CD4-positive, alpha-beta T cell treated with Interleukin-17A for 4 hours (primary cell): ENCODE measurements at places on chromosomes 3 and 15.

DNA sequence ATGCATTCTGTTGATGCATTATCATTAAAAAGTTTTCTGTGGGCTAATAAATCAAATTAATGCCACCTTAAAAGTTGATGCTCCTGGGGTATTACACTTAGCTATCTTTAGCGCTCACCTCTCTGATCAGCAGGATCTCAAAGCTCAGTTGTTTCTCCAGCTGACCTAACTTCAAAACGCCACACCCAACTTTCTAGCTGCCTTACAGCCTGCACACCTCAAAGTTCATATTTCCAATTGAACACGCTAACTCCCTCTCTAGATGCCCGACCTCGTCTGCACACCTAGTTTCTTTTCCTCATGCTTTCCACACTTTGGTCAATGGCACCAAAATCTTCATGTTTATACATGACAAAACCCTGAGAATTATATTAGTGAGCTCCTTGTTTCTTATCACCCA is 98.2 kb upstream of the AGTR1 start:
- no peak for DNase-seq

GRCh38 chr3:68403741-68404140 is 528.6 kb downstream of the TAFA4 start:
- no peak for DNase-seq

GRCh38 chr15:68230157-68231100 is 901 bp upstream of the CLN6 start:
- no peak for DNase-seq

DNA sequence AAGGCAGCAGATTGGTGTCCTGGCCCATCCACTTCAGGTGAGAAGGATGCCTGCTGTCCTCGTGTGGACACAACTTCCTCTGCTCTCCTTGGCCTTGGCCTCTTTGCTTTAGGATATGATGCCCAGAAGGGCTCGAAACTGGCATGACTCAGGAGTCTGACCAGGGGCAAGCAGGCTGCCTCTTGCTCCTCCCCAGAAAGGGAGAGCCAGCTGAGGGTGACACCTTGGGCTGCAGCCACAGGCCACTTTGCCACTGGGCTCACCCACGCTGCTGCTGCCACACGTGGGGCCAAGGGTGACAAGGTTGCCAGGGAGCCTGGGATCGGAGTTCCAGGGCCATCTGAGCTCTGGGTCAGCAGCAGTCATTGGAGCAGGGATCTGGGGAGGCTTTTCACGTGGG is 267.9 kb upstream of the CTDSPL start:
- no peak for DNase-seq

DNA sequence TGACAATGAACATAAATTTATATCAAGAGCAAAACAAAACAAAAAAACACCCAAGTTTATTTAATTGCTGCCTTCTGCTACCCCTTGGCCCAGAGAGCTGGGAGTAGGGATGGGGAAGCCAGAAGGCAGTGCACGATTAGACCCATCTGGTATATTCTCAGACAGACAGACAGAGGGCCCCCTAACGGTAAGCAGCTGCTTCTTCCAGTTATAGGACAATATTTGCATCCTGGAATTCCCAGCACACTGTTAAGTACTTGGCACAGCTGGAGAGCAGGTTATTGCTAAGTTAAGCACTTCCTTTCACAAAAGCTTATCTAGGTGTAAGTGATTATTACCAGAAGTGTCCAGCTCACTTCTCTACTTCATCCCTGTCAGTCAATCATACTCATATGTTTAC is 39.3 kb downstream of the C2CD4B start:
- no peak for DNase-seq

DNA sequence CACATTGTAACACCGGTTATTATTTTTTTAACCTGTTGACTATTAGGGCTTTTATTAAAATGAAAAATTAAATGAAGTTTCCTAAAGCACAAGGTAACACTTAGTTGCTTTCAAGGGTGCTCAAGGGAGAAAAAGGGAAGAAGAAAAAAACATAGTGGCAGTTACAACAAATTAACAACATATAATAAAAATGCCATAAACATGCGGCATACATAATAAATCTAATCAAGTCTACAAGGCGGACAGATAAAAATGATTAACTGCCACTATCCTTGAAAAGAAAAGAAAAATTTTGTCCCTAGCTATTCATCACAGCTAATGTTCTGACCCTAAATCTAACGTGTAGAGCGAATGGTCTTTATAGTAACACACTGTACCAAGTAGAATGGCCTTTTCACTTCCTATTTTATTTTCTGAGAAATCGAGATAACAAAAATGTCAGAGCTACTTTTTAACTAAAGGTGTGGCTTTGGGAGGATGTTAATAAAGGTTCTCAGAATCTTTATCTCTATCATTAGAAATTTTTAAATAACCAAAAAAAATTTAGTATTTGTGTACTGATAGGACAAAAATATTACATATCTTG is 194.9 kb downstream of the FOXP1 start:
- no peak for DNase-seq

DNA sequence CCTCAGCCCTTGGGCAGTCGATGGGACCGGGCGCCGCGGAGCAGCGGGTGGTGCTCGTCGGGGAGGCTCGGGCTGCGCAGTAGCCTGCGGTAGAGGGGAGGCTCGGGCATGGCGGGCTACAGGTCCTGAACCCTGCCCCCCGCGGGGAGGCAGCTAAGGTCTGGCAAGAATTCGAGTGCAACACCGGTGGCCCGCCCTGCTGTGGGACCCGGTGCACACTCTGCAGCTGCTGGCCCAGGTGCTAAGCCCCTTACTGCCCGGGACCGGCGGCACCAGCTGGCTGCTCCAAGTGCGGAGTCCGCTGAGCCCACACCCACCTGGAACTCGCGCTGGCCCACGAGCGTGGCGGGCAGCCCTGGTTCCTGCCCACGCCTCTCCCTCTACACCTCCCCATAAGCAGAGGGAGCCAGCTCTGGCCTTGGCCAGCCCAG is 377.7 kb upstream of the RBMS3 start:
- DNase-seq: no peak
